NCI-H2029 treated with DMSO at 0.1 percent for 48 hours (cell line): ENCODE measurements at places on chromosomes 1 and 21.

DNA sequence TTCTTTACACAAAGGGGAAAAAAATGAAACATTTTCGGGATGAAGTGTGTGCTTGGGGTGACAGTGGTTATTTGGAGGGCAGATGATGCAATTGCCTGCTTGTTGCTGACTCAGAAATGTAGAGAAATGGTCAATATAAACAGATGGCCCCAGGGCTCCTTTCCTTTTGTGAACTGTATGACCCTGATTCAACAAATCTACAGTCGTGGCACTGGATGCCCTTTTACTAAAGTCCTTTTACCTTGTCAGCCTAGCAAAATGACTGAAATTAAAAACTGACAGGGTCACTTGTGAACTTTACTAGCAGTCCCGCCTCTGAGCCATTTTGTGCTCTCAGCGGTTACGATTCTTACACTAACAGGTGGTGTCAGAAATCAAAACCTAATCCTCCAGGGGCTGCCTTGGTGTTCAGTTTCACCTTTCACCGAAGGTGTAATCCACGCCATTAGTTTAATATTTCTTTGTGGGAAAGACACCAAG is 49.8 kb downstream of the GREM2 start:
- no peak for DNase-seq

GRCh38 chr1:206693029-206693428 is 8.3 kb downstream of the MAPKAPK2 start:
- no peak for DNase-seq

GRCh38 chr1:199545780-199546179 is 481.7 kb upstream of the NR5A2 start:
- no peak for DNase-seq

- no peak for DNase-seq
These were observed 41.2 kb downstream of the OPRD1 start for GRCh38 chr1:28853093-28853742.

- DNase-seq: no peak
These were observed 57.3 kb downstream of the MRPS6 start for GRCh38 chr21:34130716-34130985.

GRCh38 chr1:174218983-174219382 is 59.7 kb downstream of the RABGAP1L start:
- no peak for DNase-seq

DNA sequence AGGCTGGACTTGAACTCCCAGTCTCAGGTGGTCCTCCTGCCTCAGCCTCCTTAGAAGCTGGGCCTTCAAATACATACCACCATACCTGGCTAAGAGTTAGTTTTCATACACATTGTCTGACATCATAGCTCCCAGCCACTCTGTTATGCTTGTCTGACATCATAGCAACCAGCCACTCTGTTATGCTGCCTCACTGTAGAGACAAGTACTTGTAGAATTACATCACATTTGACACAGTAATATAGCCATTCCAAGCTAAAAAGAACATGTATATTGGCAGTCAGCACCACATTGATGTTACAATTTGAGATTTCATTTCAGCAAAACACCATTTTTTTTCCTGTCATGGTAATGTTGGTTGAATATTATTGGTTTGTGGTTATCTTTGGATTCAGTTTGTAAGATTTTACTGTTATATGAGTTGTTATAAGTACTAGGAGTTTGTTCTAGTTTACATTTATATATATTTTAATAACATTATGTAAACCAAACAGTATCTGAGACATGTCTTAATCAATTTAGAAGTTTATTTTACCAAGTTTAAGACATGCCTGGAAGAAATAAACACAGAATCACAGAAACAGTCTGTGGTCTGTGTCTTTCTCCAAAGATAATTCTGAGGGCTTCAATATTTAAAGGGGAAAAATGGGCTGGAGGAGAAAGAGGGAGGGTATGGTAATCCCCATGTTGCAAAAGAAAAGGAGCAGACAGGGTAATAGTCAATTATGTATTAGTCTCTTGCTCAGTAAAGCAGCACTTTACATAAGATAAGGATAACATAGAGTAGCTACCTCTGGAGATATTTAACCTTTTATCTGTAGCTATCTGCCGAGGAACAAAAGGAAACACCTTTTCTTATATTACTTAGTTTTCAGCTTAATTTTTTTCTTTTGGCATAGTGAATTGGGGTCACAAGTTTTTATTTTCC is 43.0 kb downstream of the XPR1 start:
- no peak for DNase-seq

DNA sequence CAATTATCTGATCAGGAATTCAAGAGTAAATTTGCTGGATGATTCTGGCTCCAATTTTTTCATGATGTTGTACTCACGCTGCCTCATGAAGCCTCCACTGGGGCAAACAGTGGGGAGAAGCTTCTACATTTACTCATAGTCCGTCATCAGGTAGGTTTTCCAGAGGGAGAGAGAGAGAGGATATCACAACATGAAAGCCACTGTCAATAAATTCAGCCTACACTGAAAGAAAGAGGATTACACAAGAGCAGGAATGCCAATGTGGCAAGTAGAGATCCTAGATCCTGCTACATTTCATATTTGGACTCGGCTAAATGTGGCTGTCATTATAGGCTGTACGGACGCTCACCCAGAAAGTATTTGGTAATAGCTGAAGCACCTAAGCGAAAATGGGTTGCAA is 819.9 kb downstream of the BRINP3 start:
- no peak for DNase-seq

GRCh38 chr1:77802026-77802425 is 22.6 kb downstream of the MIGA1 start:
- no peak for DNase-seq

GRCh38 chr1:31957701-31958674 is 19.8 kb upstream of the PTP4A2 start:
- no peak for DNase-seq

DNA sequence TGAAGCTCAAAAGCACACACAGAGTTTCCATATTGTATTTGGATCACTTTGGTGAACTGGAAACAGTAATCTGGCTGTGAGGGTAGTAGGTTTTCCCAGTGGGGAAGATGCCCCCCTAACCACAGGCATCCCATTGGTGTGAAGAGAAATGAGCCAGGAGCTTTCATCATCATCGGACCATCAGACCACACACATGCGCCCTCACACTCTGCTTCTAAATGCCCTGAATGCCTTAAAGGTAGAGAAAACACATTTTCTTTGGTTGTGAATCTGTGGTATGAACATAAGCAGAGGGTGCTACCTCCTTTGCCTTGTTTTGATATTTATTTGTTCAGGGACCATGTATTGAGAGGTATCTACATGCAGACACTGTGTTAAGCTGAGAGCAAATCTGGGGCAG is 79.0 kb upstream of the DNAH14 start:
- DNase-seq: no peak

GRCh38 chr1:119143706-119144105 is 3.3 kb upstream of the WARS2 start:
- no peak for DNase-seq

- no peak for DNase-seq
These were observed 111.1 kb downstream of the CLIC6 start for GRCh38 chr21:34779860-34780259.

GRCh38 chr1:214386333-214386732 is 105.4 kb downstream of the SMYD2 start:
- DNase-seq: no peak

- DNase-seq: no peak
These were observed 6.1 kb upstream of the KRTAP23-1 start for GRCh38 chr21:30354308-30355005.

- peak; percentile 31 for DNase-seq
These were observed 32.2 kb downstream of the POFUT2 start for GRCh38 chr21:45255381-45256020.

DNA sequence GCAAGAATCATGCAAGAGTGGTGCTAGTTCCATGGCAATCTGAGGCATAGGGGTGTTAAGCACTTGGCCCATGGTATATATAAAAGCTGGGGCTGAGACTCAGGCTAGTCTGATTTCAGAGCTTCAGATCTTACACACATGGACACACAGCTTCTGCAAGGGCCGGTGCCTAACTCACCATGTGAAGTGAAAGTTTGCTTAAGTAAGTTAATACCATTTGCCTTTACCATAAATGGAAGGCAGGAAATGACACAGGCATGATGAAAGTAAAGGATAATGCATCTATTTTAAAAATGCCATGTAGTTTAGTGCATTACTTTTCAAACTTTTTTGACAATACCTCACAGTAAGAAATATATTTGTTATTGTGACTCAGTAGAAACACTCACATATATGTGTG is 122.6 kb downstream of the KCNJ6 start:
- DNase-seq: no peak

- DNase-seq: no peak
These were observed 104.1 kb upstream of the HNRNPU start for GRCh38 chr1:244968471-244968871.

DNA sequence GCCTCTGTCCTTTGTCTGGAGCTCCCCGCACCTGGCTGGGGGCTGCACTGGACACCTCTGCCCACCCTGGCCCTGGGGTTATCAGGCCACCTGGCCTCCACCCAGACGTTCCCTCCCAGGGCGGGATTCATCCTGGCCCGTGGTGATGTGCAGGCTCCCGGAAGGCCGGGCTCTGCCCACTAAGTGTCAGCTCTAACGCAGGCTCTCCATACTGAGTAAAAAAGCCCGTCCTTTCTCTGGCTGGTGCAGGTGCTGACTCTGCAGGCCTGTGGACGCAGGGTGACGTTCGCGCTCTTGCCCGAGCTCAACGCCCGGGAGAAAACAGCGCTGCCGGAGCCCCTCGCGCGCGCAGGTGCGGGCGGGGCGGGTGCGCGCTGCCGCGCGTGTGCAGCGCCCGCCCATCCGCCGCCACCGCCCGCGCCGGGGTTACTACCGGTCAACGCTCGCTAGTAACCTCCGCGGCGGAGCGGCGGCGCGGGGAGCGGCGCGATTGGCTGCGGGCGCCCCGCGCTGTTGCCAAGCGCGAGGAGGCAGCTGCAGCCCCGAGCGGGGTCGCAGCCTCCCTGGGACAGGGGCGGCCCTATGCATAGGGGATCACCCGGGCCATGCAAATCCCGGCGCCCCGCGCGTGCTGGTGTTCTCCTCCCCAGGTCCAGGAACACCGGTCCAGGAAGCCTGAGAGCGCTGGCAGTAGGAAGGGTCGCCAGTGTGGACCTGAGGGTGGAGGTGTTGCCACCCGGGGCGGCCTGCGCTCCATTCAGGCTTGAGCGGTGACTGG is 15.7 kb downstream of the ABCG1 start:
- DNase-seq: peak; percentile 47

- DNase-seq: no peak
These were observed 862 bp upstream of the SGIP1 start for GRCh38 chr1:66532798-66533783.

DNA sequence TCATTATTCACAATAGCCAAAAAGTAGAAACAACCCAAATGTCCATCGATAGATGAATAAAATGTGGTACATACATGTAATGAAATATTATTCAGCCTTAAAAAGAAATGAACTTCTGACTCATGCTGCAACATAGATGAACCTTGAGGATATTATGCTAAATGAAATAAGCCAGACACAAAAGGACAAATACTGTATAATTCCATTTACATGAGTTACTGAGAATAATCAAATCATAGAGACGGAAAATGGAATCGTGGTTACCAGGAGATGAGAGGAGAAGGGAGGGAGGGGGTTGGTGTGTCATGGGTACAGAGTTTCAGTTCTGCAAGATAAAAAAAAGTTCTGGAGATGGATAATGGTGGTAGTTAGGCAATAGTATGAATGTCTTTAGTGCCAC is 184.1 kb downstream of the PSMG1 start:
- DNase-seq: no peak

- no peak for DNase-seq
These were observed 114.2 kb downstream of the SLC16A1 start for GRCh38 chr1:112841825-112842224.

DNA sequence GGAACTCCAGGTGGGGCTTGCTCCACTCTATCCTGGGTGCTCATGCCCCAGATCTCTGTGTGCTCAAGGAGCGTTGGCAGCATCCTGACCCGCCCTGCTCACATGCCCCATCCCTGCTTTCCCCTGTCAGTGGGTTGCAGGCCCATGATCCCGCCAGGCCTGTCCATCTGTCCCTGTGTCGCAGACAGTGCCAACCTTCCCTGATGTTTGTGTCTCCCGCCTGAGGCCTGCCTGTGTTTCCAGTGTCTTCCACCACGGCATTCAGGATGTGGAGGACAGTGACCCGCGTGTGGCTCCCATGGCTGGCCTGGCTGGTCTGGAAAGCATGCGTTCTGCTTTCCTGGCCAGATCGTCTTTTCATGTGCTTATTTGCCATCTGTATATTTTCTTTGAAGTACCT is 82.9 kb downstream of the PCBP3 start:
- no peak for DNase-seq

DNA sequence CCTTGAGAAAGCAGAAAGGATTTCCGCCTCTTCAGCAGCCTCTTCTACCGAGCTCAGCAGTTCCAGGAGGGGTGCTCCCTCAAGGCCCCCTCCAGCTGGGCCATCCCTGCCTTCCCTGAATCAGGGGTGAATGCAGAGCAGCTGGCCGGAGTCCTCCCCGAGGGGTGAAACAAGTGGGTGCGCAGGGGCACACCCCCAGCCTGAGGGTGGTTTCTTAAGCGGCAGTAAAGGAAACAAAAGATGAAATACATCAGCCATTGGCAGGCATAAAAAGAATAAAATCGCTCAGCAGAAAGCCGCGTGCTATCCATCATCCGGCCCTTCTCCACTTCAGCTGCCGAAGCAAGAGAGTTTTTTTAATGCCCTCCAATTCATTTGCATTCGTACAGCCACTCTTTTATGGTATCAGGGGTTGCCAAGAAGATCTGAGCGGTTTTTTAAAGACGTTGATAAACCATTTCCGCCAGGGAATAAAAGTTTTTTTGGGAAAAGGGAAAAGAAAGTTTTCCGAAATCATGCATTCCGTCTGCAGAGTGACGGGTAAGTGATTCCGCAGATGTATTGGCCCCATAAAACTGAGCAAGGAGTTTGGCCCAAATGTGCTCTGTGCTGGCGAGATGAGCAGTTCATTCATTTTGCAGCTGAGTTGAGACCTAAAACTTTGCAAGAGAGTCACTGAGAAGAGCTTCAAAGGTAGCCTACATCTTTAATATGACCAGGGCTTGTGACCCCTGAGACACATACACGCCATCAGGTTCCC is 73.7 kb upstream of the ZC3H12A start:
- no peak for DNase-seq
